ENCODE measurements at places on chromosomes 5 and 9.

GRCh38 chr5:159449925-159450324 is 119.6 kb upstream of the IL12B start:
- DNase-seq: no peak

GRCh38 chr5:138515556-138516245 is 27.3 kb downstream of the ETF1 start:
- no peak for DNase-seq

- no peak for DNase-seq
These were observed 56.2 kb upstream of the ZSWIM6 start for GRCh38 chr5:61275841-61276240.

DNA sequence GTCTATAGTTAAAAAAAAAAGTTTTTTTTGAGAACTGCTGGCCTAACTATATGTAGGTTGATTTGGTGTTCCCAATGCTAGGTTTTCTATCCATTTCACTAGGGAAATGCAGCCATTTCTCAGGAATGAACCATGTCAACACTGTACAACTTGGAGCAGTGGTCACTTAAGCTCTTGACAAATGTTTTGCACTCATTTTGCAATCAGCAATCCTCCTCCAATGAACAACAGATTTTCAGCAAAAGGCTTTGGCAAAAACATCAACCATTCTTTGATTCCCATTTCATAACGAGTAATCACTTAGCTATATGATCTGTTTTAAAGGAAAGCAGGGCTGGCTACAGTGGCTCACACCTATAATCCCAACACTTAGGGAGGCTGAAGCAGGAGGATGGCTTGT is 17.9 kb downstream of the STRBP start:
- DNase-seq: no peak
